Activated CD4-positive, alpha-beta T cell treated with anti-CD3 and anti-CD28 coated beads, Interleukin-2, amount 50 U/mL, for 4 hours (primary cell): ENCODE measurements at places on chromosomes 2 and 18.

- DNase-seq: no peak
Observed at GRCh38 chr2:159890551-159891266, 92.7 kb upstream of the CD302 start.

GRCh38 chr2:216765761-216766262 is 70.5 kb upstream of the IGFBP5 start:
- DNase-seq: no peak

DNA sequence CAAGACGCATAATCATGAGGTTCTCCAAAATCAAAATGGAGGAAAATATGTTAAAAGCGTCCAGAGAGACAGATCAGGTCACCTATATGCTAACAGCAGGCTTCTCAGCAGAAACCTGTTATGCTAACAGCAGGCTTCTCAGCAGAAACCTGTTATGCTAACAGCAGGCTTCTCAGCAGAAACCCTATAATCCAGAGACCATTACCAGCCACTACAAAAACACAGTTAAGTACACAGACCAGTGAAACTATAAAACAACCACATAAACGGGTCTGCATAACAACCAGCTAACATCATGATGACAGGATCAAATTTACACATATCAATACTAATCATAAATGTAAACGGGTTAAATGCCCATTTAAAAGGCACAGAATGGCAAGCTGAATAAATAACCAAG is 1548.4 kb upstream of the TMEFF2 start:
- no peak for DNase-seq

GRCh38 chr2:53727921-53728320 is 39.7 kb upstream of the CHAC2 start:
- no peak for DNase-seq

DNA sequence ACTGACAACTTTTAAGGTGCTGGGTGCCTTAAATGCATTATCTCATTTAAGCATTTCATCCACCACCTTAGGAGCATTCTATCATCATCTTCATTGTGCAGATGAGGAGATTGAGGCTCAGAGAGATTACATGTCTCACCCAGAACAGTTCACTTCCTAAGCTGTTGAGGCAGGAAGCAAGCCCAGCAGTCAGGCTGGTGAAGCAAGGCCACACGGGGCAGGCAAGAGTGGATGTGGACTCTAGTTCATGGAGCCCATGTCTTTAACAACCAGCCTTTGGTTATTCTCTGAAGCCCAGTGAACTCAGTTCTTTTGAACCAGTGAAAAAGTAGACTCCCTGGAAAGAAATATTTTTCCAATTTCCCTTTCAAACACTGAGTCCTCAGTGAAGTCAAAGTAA is 294.8 kb upstream of the MGAT5 start:
- no peak for DNase-seq

- no peak for DNase-seq
Observed at GRCh38 chr2:71798266-71799012, 345.1 kb downstream of the DYSF start.

GRCh38 chr18:9673296-9674251 is 34.5 kb upstream of the RAB31 start:
- DNase-seq: no peak

GRCh38 chr2:218761795-218762194 is 20.2 kb upstream of the CYP27A1 start:
- no peak for DNase-seq

GRCh38 chr2:176124947-176125771 is 2.6 kb downstream of the HOXD9 start:
- no peak for DNase-seq

GRCh38 chr18:11849279-11849678 is 1.9 kb upstream of the CHMP1B start:
- DNase-seq: no peak

- DNase-seq: no peak
Observed at GRCh38 chr2:80238692-80239469, 65.7 kb downstream of the LRRTM1 start.

GRCh38 chr2:184971546-184972068 is 373.3 kb downstream of the ZNF804A start:
- no peak for DNase-seq

DNA sequence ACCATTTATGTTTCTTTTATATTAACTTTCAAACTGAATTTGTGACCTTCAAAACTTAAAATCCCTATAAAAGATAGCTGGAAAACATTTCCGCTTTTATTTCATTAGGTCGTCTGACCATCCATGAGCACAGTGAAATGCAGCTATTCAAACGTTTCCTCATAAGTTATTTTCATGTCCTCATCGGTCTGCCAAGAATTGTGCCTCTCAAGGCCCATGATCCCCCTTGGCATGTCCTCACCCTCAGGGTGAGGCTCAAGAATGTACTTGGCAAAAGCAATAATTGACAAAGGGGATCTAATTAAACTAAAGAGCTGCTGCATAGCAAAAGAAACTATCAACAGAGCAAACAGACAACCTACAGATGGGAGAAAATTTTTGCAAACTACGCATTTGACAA is 12.4 kb downstream of the SLC66A2 start:
- no peak for DNase-seq
